ENCODE measurements at places on chromosomes 2 and 18.

DNA sequence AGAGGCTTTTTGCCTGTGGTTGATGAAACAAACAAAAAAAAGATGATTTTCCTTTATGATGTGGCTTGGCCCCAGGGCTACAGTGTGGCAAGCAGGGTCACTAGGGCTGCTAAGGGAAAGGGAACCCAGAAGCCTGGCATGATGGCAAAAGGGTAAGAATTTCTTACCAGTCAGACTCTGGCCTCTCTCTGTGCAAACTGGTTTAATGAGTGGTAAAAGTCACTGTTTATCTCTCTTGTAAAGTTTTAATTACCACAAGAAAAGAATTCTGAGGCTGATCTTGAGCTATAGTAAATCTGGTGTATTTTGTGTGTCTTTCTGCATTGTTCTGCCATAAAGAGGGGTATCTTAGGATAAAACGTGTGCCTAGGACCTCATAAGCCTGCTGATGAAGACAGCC lies 275.4 kb downstream of the STK39 start:
- no peak for DNase-seq

DNA sequence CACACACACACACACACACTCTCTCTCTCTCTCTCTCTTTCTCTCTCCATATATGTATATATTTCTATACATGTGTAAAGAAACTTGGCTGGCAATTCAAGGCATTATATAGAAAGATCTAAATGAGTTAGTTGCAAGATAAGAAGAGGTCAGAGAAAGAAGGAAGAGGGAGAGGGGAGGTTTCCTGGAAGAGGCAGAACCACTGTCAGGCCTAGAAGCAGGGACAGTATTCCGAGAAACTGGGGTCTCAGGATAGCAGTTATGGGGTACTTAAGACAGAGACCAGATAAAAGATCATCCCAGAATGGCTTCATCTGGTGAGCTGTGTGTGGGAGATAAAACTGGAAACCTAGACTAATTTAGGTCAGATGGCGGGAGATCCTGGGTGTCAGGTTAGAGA lies 180.8 kb downstream of the CAMKMT start:
- DNase-seq, result no peak

- DNase-seq, result no peak
Observed at GRCh38 chr2:233476063-233476410, 90.5 kb downstream of the USP40 start.

GRCh38 chr18:54125429-54125828 lies 99.0 kb downstream of the MBD2 start:
- no peak for DNase-seq

GRCh38 chr2:47265158-47265557 lies 110.0 kb upstream of the STPG4 start:
- DNase-seq, result no peak

- DNase-seq, result no peak
Observed at GRCh38 chr2:19363474-19363778, 5.0 kb upstream of the OSR1 start.

GRCh38 chr2:205868053-205868452 lies 185.8 kb downstream of the NRP2 start:
- no peak for DNase-seq

DNA sequence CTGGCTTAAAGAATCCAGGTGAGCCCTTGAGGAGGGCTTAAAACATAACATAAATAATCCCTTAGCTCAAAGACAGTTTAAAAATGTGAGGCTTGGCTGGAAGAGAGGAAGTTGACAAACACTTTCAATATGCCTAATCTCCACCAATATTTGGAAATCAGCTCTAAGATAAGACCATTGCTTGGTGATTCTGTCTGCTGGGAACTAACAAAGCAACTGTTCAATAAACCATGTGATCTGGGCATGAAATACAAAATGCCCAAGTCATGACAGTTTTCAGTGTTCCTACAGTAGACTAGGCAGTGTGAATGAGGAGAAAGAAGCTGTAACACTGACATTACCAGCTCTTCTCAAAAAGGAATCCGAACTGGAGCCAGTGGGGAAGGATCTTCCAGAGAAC lies 10.7 kb downstream of the MFF start:
- DNase-seq, result no peak

GRCh38 chr2:206423147-206423546 lies 20.2 kb upstream of the ADAM23 start:
- DNase-seq, result no peak

DNA sequence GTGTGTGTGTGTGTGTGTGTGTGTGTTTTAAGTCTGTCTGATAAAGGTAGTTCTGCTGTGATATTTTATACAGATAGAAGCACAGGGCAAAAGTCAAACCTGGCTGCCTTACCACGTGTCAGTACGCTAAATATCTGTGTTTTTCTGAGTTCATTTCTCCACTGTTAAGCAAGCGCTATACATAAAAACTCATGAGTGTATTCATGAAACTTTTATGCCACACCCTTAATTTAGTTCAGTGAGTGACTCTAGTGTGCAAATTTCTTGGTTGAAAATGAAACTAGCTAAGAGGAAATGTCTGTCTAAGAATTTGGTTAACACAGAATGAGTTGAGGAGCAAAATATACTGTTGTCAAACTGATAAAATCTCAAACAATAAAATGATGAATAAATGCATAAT lies 11.2 kb downstream of the CASP10 start:
- no peak for DNase-seq

DNA sequence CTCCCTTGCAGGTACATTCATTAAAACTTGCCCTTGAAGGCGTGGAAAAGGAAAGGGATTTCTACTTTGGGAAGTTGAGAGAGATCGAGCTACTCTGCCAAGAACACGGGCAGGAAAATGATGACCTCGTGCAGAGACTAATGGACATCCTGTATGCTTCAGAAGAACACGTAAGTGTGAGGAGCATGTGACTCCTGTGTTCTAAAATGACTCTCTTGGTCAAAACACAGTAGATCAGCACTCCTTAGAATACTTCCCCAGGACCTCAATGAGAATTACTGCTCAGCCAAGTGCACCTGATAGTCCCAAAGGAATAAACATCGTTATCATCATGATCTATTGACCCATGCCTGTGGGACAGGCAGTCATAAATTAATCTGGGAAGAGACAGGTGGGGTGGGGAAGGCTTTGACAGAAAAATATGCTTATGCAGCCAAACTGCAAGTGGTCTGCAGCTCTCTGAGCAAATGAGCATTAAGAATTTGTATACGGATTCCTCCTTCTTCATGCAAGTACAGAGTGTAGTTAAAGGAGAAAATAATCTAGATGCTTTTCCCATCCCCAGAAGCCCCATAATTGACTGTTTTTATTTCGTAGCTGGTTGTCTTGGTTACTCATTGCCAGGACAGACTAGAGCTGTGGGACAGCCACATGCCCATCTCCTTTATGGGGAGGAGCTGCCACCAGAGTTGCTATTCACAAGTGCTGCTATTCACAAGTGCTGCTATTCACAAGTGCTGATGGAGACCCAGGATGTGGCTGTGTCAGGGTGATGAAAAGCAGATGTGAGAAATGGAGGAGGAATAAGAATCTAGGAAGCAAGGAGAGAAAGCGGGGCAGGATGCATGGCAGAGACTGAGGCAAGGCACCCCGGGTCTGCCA lies 91.0 kb downstream of the MAPRE2 start:
- no peak for DNase-seq

DNA sequence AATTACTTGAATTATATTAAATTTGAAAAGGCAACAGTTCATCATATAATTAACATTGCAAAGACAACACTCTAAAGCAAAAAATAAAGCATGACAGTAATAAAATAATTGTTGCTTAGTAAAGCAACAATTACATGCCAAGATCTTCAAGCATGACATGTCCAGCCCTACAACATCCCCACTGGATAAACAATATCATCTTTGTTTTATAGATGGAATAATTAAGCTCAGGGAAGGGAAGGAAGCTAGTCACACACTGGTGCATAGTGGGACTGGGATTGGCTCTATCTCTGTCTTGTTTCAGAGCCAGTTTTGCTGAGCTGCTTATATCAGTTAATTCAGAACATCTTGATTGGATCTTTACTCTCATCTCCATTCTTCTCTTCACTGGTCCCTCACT lies 49.9 kb upstream of the PARD3B start:
- DNase-seq, result no peak

- no peak for DNase-seq
Observed at GRCh38 chr2:3657881-3658280, at the start of gene ALLC. TSS of gene ALLC (plus strand) at chr2:3658200. CDS start at chr2:3671158, 12,958 bp downstream.

GRCh38 chr18:49459404-49460171 lies 857 bp downstream of the DYM start:
- no peak for DNase-seq

- DNase-seq, result no peak
Observed at GRCh38 chr2:28333606-28334526, 58.8 kb upstream of the FOSL2 start.

GRCh38 chr2:102703748-102704147 lies 58.1 kb upstream of the TMEM182 start:
- no peak for DNase-seq

GRCh38 chr18:71115261-71115660 lies 826.4 kb downstream of the SOCS6 start:
- no peak for DNase-seq

GRCh38 chr18:11883153-11883552 lies 25.0 kb downstream of the MPPE1 start:
- DNase-seq, result no peak

DNA sequence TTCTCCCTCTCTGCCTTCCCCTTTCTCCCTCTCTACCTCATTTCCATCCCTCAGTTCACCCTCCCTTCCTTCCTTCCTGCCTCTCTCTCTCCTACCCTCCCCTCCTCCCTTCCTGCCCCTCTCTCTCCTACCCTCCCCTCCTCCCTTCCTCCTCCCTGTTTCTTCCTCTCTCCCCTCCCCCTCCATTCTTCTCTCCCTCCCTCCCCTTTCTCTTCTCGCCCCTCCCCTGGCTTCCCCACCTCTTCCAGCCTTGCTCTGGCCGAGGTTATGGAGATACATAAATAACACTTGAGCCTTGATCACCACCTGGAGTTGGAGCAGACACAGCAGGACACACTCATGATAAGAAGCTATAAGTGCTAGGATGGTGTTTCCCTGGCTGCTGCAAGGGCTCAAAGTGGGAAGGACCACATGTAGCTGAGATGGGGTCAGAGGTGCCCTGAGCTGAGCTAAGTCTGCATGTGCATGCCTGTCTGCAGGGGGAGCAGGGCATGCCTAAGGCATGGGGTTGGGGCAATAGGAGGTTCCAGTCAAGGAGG lies 326.1 kb upstream of the HS6ST1 start:
- no peak for DNase-seq

DNA sequence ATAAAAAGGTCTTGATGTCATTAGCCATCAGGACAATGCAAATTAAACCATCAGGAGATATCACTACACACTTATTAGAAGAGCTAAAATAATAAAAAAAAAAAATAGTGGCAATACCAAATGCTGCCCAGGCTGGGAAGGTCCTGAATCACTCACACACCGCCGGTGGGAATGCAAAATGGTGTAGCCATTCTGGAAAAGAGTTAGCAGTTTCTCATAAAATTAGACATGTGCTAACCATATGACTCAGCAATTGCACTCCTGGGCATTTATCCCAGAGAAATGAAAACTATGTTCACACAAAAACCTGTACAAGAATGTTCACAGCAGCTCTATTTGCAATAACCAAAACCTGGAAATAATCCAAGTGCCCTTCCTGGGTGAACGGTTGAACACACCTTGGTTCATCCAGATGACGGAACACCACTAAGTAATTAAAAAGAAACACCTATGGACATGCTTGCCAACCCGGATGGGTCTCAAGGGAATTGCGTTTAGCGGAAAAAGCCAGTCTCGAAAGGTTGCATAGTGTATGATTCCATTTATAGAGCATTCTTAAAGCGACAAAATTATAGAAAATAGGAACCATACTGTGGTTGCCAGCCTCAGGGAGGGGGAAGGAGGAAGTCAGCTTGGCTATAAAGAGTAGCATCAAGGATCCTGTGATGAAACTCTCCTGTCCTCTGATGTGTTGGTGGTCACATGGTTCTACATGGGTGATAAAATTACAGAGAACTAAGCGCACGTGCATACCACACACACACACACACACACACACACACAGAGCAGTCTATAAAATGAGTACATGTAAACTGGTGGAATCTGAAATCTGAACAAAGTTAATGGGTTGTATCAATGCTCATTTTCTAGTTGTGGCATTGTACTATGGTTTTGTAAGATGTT lies 4.6 kb downstream of the MBP start:
- no peak for DNase-seq

- no peak for DNase-seq
Observed at GRCh38 chr2:162636206-162636728, 202.3 kb downstream of the KCNH7 start.

- no peak for DNase-seq
Observed at GRCh38 chr2:8575834-8576423, 105.9 kb upstream of the ID2 start.

DNA sequence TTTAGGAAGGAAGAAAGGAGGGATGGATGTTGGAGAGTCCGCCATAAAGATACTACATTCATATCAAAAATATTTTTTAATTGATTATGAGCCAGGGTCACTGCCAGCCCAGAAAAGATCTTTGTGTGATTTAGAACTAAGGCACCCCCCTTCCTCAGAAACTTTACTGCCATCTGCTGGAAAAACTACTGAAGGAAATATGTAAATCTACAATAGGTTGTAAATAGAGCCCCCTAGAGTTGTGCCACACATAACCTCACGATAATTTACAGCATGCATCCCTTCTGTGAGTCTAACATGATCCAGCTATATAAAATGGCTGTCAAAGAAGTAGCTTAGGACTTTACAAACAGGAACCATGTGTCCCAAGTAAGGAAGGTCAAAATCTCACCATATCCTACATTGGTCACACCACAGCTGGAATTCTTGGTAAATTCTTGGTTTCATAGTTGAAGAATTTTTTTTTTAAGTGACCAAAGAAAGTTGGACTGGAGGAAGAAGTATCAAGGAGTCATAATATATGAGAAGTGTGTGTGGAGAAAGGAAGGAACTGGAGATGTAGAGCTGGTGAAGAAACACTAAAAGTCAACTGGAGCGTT lies 152.5 kb downstream of the CYP26B1 start:
- no peak for DNase-seq

GRCh38 chr18:58401191-58401590 lies 227.7 kb downstream of the ALPK2 start:
- no peak for DNase-seq

GRCh38 chr2:207133820-207134519 lies 31.8 kb downstream of the KLF7 start:
- DNase-seq, result no peak

DNA sequence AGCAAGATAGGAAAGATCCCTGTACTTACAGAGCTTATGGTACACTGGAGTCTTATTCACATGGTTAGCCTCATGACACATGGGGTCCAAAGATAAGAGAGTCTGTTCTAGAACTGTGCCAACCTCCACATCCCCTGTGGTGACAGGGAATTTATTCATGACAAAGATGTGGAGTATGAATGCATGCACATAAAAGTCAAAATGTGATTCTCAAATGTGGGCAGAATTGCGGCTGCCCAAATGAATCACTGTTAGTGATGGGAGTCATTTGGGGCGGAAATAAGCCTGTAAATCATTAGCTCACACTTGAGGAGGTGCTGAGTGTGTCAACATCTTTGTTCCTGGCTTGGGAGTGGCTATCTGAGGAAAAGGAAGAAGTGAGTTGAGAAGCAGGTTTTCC lies 560.6 kb downstream of the SLC4A3 start:
- no peak for DNase-seq

- DNase-seq, result no peak
Observed at GRCh38 chr18:55301824-55302166, 286.2 kb downstream of the TCF4 start.

GRCh38 chr2:145599756-145600155 lies 1079.8 kb upstream of the ZEB2 start:
- DNase-seq, result no peak

GRCh38 chr2:16303273-16303577 lies 362.4 kb downstream of the CYRIA start:
- no peak for DNase-seq
